ENCODE measurements at places on chromosomes 11 and 22.
A peak's percentile ranks its signal among the peaks of the same experiment; 100 is the strongest.

GRCh38 chr22:46538814-46539160 lies 1.4 kb upstream of the CELSR1 start:
- peak; percentile 73 for DNase-seq

DNA sequence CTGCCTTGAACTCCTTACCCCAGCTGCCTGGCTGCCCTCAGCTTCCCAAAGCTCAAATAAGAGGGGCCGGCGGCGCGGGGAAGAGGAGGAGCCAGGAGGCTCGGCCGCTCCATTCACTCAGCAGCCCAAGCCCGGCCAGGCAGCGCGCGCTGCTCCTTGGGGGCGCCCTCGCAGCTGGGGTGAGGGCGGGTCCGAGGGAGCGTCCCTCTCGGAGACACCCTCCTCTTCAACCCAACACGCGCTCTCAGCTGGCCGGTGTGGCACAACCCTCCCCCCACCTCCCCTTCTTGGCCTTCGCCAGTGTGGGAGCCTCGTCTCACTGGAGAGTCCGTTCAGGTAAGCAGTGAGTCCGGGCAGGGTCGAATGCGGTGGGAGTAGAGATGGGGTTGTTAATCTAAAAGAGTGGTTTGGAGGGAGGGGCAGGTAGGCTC lies at the start of gene WT1:
Gene WT1, minus strand, starts transcription at position 29 of the 431 bp plus-strand sequence.
- no peak for DNase-seq

DNA sequence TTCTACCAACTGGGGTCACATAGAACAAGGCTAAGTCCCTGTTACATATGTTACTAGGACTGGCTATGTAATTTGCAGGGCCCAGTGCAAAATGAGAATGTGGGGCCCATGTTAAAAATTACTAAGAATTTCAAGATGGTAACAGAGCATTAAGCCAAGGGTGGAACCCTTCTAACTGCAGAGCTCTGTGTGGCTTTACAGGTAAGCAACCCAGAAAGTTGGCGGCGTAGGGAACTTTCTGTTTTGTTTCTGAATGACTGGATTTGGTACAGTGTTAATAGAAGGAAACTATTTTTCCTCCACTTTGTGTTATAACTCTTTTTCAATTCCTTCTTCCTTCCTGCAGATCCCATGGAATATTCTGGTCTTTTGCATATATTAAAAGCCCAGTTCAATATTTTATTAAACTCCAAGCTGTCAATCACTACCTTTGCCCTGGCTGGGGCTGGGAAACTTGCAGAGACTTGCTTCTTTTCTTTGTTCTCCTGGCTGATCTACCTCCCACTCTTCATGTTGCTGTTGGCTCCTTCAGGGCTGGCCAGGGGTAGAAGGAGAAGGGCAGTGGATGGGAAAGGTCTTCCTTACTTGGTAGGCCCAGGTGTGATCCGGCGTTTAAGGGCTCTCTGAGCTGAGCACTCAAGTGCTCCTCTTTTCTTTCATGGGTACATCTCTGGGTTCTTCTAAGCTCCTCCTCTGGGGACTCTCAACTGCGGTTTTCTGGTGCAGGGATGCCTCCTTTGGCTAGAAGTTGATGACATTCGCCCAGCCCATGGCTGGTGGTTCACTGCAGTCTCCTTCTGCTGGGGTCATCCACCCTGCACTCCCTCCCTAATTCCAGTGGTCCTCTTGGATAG lies 67.7 kb downstream of the SNX19 start:
- no peak for DNase-seq

DNA sequence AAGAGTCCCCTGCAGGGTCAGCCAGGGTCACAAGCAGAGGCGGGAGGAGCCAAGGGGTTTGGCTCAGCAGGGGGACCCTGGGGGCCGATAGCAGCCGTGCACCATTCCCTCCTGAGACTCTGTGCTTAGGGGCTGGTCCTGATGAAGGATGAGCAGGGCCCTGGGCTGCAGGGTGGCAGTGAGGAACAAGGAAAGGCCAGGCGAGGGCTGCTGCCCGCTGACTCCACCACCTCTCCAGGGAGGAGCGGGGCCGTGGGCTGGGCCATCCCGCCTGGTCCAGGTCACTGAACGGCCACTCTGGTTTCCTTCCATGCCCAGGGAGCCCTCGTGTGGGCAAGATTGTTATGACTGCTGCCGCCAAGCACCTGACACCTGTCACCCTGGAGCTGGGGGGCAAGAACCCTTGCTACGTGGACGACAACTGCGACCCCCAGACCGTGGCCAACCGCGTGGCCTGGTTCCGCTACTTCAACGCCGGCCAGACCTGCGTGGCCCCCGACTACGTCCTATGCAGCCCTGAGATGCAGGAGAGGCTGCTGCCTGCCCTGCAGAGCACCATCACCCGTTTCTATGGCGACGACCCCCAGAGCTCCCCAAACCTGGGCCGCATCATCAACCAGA lies 9.2 kb upstream of the NDUFS8 start:
- DNase-seq, result no peak

- DNase-seq, result no peak
These were observed 26.0 kb downstream of the OSBPL5 start for GRCh38 chr11:3139086-3139440.

DNA sequence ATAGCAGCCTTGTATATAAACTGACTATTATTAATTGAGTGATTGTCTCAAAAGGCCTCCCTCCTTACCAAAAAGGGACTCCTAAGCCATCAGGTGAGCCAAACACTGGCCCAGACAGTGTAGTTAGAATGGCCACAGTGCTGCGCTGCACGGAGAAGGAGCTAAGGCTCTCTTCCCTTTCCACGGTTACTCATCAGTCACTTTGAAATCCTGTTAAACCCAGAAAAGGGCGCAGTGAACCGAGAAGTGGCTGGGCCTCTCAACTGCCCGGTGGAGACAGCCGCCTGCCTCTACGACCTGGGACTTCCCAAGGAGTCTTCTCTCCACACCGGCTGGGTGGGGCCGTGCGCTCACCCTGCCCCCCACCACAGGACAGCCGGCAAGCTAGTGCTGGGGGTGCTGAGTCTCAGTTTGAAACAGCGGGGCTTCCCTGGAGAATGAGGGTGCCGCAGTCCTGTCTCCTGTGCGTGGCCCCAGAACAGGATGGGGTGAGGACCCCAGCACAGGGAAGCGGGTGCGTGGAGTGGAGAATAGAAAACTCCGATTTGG lies 1.3 kb downstream of the MYH9 start:
- no peak for DNase-seq

DNA sequence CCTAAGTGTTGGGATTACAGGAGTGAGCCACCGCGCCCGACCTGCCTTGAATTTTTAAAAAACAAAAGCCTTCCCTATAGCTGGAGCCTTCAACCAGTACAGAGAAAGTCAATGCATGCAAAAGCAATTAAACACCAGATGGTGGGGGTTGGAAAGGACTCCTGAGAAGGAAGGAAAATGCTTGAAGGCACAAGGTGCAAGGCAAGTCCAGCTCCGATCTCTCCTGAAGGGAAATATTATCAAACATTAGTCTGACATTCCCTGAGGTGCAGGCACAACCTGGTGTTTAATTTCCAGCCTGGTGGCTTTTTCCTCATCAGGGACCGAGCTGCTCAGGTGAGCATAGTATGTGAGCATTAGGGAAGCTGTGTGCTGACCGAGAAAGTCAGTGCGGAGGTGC lies 12.9 kb upstream of the RAPSN start:
- DNase-seq, result no peak

GRCh38 chr22:30421695-30422480 lies 3.7 kb upstream of the MTFP1 start:
- no peak for DNase-seq

- no peak for DNase-seq
These were observed 1031.2 kb downstream of the BRD1 start for GRCh38 chr22:48796310-48797015.

DNA sequence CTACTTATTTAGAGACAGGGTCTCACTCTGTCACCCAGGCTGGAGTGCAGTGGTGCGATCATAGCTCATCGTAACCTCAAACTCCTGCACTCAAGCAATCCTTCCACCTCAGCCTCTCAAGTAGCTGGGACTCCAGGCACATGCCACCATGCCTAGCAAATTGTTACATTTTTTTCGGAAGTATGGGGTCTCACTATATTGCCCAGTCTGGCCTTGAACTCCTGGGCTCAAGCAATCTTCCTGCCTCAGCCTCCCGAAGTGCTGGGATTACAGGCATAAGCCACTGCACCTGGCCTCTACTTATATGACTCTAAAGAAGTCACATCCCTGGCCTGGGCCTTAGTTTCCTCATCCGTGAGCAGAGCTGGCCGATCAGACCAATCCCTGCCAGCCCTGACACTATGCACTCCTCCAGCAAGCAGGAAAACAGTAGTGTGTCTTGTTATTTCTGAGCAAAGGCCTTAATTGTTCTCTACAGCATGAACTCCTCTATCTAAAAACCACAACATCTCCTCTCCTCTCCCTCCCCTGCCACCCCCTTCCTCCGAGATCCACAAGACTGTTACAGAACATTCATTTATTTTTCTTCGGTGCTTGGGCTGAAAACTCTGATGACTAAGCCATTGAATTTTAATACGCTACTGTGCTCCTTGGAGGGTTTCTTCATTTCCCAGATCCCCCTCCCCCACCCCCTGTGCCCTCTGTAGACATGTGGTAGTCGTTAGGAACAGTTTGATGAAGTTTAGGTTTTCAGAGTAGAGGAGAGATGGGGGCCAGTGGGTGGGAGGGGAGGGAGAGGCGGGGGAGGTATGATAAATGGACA lies 91.5 kb downstream of the ABTB2 start:
- DNase-seq, result peak; percentile 94

DNA sequence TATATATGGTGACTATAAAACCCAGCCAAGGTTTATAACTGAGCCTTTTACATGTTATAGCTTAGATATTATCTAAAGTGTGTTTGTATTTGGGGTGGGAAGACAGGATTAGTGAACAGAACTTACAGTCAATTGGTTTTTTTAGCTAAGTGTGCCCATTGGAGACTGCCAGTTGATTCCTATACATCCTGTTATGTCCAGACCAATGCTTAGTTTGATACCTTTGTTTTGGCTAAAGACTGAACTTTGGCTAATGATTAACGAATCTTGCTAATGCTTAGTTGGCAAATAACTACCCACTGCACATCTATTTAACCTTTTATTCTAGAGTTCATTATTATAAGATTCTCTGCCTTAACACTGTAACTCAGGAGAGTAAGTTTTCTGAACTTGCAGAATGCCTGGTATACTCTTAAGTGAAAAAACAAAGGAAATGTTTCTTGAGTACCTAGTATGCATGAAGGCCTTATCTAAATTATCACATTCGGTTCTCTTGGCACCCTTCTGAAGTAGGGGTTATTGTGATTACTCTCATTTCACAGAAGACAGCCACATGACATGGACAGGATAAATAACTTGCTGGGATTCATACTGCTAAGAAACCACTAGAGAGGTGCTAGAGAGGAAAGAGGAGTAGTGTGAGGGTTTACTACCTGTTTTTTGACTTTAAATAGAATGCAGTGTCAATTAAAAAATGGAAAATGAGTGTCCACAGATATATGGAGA lies 54.0 kb downstream of the KREMEN1 start:
- DNase-seq, result no peak

DNA sequence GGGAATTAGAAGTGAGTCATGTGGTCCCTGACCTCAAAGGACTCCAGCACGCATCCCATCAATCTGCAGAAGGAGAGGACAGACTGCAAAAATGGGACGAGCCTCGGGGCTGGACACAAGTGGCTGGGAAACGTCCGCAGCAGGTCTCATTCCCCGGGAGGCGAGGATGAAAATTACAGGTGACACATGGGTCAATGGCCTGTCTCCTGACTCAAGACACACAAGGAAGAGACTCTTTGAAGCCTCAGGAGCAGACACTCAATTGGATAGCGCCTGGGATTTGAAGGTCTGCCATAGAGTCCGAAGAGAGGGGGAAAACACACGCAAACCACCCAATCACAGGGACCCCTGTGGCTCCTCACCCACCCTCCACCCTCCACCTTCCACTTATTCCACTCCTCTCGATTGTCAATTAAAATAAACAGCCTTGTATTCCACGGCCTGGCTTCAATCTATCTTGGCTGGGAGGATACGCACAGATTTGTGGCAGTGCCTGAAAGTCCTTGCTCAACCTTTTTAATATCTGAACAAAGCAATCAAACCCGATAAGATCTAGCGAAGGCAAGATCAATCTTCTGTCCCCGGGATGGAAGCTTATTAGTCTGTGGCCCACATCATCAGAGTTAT lies 101.8 kb upstream of the CADM1 start:
- no peak for DNase-seq

GRCh38 chr11:7905961-7906429 lies 25.1 kb downstream of the OR10A6 start:
- DNase-seq, result no peak

DNA sequence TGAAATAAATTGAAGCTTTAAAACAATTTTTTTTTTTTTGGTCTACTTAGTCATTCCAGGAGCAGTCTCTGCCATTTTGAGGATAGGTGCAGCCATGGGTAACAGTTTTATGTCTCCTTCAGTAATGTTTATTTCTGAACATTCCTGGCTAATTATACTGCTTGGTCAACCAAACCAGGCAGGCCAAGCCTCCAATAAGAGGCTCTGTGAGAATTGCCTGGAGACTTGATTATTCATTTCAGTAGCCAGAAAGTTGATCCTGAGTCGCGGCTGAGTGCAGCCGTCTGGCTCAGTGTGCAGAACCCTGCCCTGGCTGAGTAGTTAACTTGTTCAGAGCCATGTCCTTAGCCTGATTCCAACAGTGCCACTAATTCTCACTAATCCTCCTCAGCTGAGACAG lies 364.0 kb upstream of the FAT3 start:
- no peak for DNase-seq

DNA sequence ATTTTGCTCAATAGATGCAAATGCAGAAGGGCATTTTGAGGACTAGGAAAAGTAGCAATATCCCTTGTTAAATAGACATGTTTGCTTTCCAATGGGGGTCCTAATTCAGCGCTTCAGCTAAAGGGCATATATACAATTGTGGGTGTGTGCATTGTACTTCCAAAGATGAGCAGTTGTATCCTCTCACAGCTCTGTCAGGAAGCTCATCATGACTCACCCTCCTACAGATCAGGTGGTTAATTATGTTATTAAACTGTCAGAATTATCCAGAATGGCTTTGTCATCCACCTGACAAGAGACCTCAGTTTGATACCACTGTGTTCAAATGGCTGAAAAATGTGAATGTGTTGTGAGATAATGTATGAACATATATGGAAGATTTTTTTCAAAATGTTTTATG lies 252.2 kb upstream of the MTNR1B start:
- no peak for DNase-seq

DNA sequence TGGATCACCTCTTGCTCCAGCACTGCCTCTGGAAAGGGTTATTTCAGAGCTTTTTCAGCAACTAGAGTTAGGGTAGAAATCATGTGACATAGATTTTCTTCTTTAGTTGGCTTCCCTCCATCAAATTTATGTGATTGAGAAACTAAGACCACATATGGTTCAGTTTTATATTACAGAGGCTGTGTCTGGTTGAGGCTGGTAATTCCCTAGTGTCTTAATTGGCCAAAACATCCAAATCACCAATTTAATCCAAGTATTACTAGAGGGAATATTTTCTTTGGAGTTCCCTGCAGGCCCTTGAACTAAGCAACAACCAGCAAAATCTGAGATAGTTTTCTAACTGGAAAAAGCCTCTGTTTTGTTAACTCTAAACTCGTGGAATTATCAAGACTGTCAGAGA lies 136.3 kb downstream of the ARHGAP42 start:
- DNase-seq, result no peak
